ELF-1 (cell line): ENCODE measurements at places on chromosomes 4 and X.

- DNase-seq = no peak
Observed at GRCh38 chr4:111510535-111510934, 634.7 kb upstream of the FAM241A start.

- DNase-seq = no peak
Observed at GRCh38 chr4:57865264-57865663, 755.1 kb upstream of the IGFBP7 start.

- DNase-seq = no peak
Observed at GRCh38 chr4:3812211-3812934, 46.2 kb downstream of the ADRA2C start.

DNA sequence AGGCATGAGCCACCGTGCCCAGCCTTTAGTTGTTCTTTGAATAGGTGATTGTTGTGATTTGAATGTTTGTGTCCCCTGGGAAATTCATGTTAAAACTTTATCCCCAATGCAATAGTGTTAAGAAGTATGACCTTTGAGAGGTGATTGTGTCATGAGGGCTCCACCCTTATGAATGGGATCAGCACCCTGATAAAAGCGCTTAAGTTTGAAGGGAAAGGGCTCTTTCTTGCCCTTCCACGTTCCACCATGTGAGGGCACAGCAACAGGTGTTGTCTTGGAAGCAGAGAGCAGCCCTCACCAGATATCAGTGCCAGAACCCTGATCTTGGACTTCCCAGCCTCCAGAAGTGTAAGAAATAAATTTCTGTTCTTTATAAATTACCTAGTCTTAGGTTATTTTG is 33.7 kb upstream of the RP2 start:
- DNase-seq = peak; percentile 25

DNA sequence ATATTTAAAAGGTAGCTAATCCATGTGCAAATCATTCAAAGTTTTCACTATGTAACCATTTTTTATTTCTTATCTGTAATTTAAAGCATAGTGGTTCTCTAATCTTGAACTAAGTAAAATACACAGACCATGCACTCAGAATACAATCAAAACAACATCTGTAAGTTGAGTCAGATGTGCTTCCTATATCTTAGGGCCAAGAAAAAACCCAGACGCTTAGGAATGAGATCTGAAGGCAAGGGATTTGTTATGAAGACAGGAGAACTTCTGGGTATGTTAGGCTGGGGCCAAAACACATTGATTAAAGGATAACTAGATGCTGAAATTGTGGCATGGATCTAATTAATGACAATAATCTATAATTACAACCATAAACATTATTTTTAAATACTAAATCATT is 120.3 kb downstream of the PDE5A start:
- DNase-seq = no peak
